ENCODE measurements at places on chromosomes 16 and 17. TPM values are rescaled to one million over a fixed set of nuclear protein-coding genes. Genes with fewer than 3 reads are reported as not detected.

DNA sequence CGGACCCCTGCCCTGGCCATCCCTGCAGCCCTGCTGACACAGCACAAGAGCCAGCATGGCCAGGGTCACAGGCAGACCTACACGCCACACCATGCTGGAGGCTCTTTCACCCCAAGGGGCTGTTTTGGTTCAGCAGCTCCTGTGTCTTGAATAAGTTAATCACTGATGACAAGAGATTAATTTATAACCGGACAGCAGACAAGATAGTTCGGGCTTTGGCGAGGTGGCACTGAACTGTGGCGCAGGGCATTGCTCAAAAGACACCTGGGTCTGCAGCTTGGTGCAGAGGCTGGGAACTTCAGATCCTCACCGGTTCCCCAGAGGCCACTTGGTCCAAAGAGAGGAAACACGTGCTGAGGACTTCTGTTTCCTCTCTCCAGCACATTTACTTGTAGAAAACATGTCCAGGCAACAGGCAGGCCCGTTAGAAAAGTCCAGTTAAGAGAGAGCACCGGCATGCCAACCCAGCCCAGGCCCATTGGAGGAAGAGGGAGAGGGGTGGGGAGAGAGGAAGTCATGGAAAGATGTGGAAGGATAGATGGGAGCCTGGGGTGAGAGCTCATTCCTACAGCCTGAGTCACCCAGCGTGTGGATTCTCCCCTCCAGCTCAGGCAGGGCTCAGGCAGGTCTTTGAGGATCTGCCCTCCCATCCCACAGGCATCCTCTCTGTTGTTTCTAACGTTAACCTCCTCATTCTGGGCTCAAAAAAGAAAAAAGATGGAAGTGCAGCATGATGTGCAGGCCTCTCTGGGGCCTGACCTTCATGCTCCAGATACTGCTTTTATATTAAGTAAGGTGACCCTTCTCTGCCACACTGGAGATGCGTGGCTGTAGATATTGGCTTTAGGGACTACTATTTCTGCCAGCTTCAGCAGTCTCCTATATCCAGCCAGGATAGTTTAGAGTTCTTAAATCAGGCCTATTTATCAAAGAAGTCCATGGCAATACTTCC lies 80.0 kb upstream of the HNF1B start:
- DNase-seq = no peak

DNA sequence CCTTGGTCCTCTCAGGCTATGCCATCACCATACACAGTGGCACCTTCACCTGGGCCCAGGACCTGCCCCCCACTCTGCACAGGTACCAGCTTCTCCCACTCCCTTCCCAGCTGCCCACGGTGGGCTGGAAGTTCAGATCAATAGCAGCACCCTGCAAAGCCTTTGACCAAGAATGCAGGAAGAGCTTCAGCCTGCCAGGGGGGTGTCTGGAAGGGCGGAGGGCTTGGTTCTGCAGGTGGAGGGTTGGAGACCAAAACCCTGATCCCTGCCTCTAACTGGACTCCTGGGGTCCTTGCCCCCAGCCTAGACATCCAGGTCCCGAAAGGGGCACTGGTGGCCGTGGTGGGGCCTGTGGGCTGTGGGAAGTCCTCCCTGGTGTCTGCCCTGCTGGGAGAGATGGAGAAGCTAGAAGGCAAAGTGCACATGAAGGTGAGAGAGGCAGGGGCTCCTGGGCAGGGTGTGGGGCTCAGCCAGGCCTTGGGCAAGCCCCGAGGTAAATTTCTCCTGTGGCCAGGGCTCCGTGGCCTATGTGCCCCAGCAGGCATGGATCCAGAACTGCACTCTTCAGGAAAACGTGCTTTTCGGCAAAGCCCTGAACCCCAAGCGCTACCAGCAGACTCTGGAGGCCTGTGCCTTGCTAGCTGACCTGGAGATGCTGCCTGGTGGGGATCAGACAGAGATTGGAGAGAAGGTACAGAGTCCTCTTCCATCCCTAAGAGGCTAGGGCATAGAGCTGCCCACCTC lies 34.3 kb downstream of the ABCC3 start:
- DNase-seq = no peak

DNA sequence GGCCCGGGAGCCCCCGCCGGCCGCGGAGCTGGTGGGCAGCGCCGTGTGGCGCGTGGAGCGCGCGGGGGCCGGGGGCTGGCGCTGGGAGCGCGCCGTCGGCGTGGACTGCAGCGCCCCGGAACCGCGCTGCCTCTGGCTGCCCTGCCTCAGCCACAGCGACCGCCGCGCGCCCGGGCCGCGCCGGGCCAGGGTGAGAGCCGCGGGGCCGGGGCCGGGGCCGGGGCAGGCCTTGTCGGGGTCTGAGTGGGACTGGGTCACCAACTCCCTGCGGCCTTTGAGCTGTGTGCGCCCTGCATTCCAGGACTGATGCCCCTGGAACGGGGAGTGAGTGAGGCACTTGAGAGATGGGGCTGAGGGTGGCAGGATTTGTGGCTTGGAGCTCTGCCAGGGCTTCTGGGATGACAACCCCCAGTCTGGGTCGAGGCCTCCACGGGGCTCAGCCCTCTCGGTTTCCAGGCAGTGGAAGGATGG lies 25.7 kb downstream of the ARHGAP23 start:
- no peak for DNase-seq

GRCh38 chr16:78513838-78514237 lies 414.4 kb downstream of the WWOX start:
- DNase-seq = no peak

DNA sequence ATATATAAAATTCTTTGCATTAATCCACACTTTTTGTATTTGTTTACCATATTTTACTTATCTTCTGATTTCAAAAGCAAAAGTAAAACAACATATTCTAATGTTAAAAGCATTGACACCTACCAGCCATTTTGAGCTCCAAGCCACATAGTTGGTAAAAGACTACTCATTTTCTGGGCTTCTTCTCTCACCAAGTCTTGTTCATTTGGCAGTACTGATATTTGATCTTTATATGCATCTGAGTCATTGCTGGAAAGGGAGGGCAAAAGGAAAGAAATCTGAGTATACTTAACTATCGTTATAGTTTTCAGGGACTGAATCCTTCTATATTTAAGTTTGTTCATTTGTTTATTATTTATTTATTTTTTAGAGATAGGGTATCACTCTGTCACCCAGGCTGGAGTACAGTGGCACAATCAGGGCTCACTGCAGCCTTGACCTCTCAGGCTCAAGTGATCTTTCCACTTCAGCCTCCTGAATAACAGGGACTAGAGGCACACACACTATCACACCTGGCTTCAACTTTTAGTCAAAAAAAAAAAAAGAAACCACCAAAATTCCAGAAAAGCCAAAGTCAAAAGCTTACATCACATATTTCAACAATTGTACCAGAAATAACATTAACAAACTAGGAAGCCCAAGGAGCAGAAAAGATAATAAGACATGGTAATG lies 121.0 kb upstream of the TOB1 start:
- DNase-seq = no peak

TOX3 gene
- 1.3 TPM for total RNA-seq

NR1D1 gene
- 18.6 TPM for total RNA-seq

CDRT4 gene
- 1.7 TPM for total RNA-seq

DNA sequence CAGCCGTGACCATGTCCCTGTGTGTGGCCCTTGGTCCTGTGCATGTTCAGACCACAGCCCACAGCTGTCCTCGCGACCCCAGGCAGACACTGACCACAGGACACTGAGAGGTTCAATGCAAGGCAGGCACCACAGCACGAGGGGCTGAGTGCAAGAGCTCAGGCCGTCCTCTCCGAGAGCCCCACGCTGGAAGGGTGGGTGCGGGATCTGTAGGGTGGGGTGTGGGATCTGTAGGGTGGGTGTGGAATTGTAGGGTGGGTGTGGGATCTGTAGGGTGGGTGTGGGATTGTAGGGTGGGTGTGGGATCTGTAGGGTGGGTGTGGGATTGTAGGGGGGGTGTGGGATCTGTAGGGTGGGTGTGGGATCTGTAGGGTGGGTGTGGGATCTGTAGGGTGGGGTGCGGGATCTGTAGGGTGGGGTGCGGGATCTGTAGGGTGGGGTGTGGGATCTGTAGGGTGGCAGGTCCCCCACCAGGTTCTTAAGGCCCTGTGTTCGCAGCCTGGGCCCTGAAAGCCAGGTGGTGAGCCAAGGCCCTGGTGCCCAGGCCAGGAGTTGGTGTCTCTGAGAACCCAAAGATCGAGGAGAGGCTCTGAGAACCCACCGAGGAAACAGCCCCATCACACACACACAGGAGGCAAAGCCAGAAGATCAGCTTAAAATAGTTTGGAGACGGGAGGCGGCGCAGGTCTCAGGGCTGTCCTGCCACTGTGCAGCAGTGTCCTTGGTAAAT lies 48.2 kb downstream of the METRNL start:
- no peak for DNase-seq

DNA sequence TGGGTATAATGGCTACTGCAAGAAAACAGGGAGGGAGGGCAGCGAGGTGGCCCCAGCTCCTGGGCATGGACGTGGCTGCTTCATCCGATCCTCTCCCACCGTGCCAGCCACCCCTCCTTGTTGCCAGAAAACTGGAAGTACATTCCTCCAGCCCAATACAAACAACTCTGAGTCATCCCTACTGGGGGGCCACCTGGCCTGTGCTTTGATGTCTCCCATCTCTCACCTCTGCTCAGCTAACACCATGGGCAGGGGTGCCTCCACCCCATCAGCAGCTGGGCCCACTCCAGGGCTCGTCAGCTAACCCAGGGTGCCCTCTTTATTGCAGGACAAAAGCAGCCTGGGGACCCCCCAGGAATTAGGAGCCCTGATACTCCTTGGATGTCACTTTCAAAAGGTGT lies 2.0 kb downstream of the RHBDF2 start:
- DNase-seq = no peak

OSGIN1 gene
- 89.4 TPM for total RNA-seq

CES3 gene
- total RNA-seq = 80.3 TPM

RNF43 gene
- 13.0 TPM for total RNA-seq

- DNase-seq = no peak
Measured at GRCh38 chr17:14780097-14780651, 479.3 kb downstream of the HS3ST3B1 start.

DNA sequence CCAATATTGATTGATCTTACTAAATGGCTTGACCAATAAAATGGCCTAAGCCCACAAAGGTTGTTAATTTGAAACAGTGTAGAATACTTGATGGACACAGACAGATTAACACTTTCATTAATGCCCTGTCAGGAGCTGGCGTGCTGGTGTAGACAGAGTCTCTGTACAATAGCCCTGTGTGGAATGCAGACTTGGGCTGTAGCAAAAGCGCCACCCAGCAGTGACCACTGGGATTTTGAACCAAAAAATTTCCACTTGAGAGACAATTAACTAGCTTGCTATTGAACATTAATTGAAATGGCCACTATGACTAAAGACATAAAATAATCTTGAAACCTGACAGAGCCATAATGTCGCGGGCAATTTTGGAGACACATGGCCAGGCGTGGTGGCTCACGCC lies 19.7 kb upstream of the GUCY2D start:
- no peak for DNase-seq

DNA sequence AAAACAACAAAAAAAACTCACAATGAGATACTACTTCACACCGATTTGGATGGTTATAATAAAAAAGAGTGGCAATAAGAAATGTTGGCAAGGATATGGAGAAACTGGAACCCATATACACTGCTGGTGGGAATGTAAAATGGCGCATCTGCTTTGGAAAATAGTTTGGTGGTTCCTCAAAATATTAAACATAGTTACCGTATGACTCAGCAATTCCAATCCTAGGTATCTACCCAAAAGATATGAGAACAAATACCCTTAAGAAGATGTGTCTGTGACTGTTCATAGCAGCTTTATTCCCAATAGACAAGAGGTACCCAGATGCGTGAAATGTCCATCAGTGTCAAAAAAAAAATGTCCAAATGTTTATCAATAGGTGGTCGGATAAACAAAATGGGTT lies 7.2 kb downstream of the CPPED1 start:
- no peak for DNase-seq

GRCh38 chr17:71168053-71168741 lies 952.6 kb upstream of the SOX9 start:
- DNase-seq = no peak

- peak; percentile 59 for DNase-seq
Measured at GRCh38 chr17:77140878-77141767, at the start of gene SEC14L1. Gene SEC14L1, plus strand, starts transcription at chr17:77140969. Its CDS starts 2,628 bp downstream, at chr17:77143597.

GRCh38 chr17:17056156-17056539 lies 13.9 kb downstream of the MPRIP start:
- peak; percentile 37 for DNase-seq

GRCh38 chr17:34598161-34598776 lies 18.9 kb downstream of the TMEM132E start:
- DNase-seq = no peak

- no peak for DNase-seq
Measured at GRCh38 chr16:65667011-65667578, 545.2 kb upstream of the CDH11 start.

MMP25 gene
- total RNA-seq = 0.96 TPM

GRCh38 chr17:76826330-76827068 lies 41.7 kb upstream of the MGAT5B start:
- no peak for DNase-seq

RAB34 gene
- 4.9 TPM for total RNA-seq

GRCh38 chr16:35480988-35481387 lies 2021.6 kb downstream of the TP53TG3F start:
- DNase-seq = no peak

- no peak for DNase-seq
Measured at GRCh38 chr16:56417138-56417537, 8.2 kb downstream of the AMFR start.

SUZ12 gene
- total RNA-seq = 8.3 TPM

GRCh38 chr16:84508502-84508901 lies 4.0 kb upstream of the MEAK7 start:
- DNase-seq = no peak

GRCh38 chr16:51577621-51578303 lies 426.7 kb upstream of the SALL1 start:
- DNase-seq = no peak

FBXW10B gene
- 0.55 TPM for total RNA-seq

- no peak for DNase-seq
Measured at GRCh38 chr17:27577121-27577761, 53.7 kb upstream of the LGALS9 start.

- peak; percentile 54 for DNase-seq
Measured at GRCh38 chr17:10875984-10876555, 38.2 kb upstream of the PIRT start.

TRIM47 gene
- 24.3 TPM for total RNA-seq

MT1E gene
- 1,576 TPM for total RNA-seq

DNA sequence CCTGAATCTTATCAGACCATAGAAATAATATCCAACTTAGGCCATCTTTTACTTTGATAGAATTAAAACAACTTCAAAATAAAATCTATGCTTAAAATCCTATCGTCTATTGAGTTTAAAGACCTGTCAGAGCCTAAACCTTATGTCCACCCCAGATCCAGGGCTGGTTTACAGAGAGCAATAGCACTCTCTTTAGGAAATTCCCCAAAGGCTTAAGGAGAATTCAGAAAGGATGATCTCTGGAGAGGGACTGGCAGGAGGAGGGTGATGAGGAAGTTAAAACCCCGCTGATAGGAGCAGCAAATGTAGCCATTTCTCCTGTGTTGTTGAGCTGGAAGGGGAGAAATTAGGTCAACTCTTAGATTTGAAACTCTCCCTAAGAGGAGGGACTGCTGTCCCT lies 175.3 kb downstream of the HS3ST4 start:
- DNase-seq = no peak

CD79B gene
- 0.81 TPM for total RNA-seq

GRCh38 chr16:70664325-70665112 lies 18.2 kb downstream of the IL34 start:
- no peak for DNase-seq
